ENCODE measurements at places on chromosomes 5 and 9.
A peak's percentile ranks its signal among the peaks of the same experiment; 100 is the strongest.

- DNase-seq: peak; percentile 71
Observed at GRCh38 chr9:91089405-91090129, 272.2 kb downstream of the AUH start.

DNA sequence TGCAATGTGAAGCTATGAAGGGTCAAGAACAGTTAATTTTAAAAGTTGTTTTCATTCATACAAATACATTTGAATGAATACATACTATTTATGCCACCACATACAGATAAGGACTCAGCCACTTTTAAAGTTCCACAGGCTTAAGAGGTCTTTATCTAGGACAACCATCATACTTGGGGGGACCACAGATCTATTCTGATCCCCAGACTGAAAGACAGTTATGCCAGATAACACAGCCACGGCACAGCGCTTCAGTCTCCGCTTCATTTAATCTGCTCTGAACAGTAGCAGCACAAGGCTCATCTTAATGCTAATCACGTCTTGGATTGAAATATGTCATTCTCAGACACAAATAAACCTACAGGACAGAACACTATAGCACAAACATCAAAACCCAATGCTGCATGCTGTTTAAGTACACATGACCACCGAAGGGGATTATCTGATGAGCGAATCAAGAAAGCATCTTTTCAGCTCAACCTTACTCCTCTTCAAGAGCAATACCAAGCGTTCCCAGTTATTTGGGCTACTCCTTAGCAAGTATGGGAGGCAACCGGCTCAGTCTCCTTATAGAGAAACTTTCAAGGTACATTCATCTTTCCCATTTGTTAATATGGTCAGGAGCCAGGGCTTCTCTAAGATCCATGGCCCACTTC is 33.3 kb downstream of the PUM3 start:
- no peak for DNase-seq

- no peak for DNase-seq
Observed at GRCh38 chr5:132083071-132083678, 9.6 kb downstream of the CSF2 start.

DNA sequence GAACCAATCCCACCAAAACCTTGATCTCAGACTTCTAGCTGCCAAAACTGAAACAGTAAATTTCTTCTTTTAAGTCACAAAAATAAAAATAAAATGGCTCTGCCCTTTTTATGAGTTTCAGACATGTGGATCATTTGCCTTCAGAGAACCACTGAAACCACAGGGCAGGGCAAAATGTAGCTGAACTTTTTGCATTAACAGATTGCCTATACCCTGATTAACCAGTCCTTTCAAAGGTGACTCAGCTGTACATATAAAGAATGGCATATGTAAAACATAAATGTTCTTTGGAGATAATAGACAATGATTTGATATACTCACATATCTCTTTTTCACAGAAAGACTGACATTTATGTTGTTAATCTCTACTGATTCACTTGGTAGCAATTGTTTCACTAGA is 187.1 kb upstream of the GRIN3A start:
- no peak for DNase-seq

DNA sequence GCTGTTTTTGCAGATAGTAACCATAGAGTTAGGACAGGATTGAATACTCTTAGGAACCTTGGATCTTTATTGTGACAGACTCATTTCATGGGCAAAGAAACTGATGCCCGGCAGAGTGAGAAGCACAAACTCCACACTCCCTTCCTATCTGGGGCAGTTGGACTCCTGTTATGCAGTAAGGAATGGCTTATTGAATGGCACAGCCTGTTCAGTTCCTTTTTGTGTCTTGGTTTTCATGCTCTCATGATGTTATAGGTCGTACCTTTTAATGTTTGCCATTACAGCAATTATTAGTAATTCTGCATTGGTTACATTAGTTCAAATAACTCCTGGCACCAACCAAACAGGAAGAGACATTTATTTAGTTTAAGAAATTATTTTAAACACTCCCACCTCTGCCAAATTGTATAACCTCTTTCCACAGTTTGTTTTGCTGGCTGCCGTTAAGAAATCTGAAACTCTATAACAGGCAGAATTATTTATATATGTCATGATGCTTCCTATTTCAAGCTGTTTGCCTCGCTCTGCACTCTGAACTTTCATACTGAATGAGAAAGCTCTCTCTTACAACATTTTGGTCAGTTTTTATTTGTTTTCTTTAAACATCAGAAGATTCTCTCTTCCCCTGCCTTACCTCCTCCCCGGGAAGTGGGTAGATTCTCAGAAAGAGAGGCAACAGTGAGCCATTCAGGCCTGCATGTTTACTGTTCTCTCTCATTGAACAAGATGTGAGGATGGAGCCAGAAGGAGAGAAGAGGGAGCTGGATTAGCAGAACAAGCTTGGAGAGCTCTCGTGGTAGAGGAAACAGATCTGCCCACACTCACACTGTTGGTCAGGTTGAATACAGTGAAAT is 144.4 kb downstream of the ARHGEF28 start:
- DNase-seq: no peak

DNA sequence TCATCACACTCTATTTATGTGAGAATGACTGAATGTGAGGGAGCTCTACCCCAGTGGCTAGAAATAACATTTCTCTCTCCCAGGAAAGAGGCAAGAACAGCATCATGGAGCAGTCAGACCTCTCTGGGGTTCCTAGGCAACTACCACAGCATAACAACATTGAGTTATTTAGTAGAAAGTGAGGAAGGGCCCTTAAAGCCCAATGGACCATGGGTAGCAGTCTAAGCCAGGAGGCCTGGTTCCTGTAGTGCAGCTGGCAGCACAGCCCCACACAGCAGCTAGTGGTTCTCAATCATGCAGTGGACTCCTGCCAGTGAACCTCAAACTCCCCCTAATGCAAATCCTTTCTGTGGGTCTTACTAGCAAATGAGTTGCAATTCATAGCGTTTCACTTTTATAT is 55.3 kb downstream of the SPEF2 start:
- no peak for DNase-seq

DNA sequence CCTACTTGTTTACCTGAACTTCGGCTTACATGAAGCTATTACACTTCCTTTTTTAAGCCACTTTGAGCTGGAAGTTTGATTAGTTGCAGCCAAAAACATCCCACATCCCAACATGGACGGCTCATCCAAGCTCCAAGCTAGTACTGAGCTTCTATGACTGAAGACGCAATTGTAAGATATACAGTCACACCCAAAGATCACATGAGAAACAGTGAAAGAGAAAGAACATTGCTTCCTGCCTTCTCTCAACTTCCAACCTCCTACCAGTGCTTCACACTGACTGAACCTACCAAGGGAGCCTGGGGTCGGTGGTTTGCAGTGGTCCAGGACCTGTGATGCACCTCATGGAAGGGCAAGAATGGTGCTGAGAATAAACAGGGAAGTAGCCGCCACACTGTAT is 27.4 kb upstream of the ADRA1B start:
- no peak for DNase-seq

- DNase-seq: no peak
Observed at GRCh38 chr5:29950416-29951145, 1242.9 kb upstream of the CDH6 start.

DNA sequence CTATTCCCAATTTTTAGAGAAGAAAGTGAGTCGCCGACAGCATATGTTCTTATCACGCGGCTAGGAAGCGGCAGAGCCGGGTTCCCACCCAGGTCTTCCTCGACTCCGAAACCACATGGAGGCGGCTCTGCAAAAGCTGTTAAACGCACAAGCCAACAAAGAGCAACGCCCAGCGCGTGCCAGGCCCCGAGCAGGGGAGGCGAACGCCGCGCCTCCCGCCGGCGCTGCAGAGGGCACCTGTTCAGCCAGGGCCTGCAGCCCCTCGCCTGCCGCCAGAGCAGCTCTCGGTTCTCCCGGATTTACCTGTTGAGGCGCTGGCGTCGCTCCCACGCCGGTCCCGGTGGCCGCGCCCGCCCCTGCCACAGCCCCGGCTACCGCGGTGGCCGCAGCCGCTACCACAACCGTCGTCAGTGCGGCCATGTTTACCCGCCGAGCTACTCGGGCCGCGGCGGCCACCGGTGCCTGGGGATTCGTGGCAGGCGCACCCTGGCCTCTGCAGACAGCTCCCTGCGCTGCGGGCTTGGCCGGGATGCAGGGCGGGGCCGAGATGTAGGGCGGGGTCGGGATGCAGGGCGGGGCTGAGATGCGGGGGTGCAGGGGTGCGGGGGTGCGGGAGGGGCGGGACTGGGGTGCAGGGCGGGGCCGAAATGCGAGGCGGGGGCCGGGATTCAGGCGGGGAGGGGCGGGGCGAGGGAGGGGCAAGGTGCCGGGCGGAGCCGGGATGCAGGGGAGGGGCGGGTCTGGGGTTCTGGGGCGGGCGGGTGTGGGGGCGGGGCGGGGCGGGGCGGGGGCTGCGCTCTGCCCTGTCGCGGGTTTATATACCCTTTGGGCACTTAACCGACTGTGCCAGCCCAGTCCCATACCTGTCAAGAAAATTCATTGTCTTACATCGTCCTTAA is at the start of gene CCDC112:
Gene CCDC112, minus strand, starts transcription at position 531 of the 899 bp plus-strand sequence. Its CDS starts 111 bp downstream, at position 420.
- peak; percentile 76 for DNase-seq

DNA sequence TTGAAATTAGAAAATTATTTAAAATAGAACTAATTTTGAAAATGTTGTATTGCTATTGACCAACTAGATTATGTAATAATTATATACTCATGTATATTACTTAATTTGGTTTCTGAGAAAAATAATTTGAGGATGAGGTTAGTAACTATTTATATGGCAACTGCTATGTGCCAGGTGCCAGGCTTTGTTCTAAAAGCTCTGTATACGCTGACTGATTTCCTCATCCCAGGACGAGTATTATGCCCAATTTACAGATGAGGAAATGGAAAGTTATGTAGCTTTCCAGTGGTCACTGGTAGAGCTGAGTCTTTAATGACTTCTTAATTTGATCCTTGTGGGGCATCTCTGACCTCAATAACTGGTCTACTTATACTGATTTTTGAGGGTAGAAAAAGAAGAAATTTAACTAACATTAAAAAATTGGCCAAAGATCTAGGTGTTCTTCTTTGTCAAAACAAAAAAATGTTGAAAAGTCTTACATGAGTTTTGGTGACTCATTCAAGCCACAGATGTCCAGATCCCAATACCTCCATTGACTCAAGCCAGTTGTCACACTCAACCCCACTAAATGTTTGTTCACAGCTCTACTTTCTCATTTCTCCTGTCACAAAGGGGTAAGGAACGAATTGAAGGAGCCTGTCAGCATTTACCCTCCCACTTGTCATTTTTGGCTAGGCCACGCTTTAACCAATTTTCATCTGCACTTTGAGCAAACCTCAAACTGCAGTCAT is 228.1 kb upstream of the MEF2C start:
- peak; percentile 22 for DNase-seq

DNA sequence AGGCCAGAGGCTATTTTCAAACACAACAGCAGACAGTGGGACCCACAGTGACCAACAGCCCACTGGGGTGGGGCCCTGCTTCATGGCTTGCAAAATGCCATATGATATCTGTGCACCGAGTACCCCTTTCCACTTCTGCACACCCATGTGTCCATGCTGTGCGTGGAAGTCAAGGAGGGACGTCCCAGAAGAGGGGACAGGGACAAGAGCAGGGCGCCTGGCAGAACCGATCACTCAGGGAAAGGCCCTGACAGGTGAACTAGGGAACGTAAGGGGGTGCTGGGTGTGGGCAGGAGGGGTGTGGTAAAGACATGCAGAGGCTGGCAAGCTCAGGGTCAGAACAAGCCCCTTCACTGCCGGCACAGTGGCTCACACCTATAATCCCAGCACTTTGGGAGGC is 7.6 kb upstream of the TTLL11 start:
- DNase-seq: no peak

DNA sequence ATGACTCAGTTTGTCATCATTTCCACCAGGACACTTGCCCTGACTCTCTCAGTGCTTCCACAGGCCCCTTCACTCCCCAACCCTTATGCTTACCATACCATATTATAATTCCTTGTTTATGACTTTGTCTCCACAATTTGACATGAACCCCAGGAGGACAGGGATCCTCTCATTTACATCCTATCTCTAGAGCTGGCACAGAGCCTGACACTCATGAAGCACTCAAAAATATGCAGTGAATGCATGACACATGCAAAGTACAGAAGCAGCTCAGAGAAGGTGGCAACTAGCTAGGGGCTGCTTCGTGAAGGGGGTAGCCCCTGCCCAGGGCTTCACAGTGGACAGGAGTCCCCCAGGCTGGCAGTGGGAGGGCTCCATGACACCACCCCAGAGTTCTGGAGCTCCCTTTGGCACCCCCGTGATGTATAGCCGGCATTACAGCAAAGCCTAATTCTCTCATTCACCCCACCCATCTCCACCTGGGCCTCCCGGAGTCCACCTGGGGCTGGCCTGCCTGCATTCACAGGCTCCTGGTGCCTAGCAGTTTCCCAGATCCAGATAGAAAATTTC is 112.0 kb upstream of the SPOCK1 start:
- DNase-seq: peak; percentile 5

DNA sequence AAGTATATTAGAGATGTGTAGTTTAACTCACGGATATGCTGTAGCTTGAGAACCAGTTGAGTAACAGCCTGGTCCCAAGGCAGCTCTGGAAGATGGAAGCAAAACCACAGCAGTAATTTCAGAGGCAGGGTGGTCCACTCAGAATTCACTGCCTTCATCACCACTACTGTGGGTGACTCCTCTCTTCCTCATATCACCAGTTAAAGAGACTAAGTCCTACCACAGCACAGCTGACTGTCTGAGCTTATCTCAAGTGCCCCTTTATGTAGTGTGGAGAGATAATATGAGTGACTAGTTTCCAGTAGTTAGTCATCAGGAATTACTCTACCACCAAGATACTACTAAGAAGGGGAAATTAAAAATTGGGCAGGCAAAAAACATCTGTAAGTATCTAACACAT is 1571.2 kb upstream of the C9orf72 start:
- DNase-seq: no peak
